COLO829 (cell line): ENCODE measurements at places on chromosomes 12 and 14.
A peak's percentile ranks its signal among the peaks of the same experiment; 100 is the strongest.

- DNase-seq: no peak
Measured at GRCh38 chr12:93149229-93149628, 220.1 kb upstream of the EEA1 start.

GRCh38 chr12:116539905-116540482 is 19.2 kb upstream of the MAP1LC3B2 start:
- DNase-seq: no peak

DNA sequence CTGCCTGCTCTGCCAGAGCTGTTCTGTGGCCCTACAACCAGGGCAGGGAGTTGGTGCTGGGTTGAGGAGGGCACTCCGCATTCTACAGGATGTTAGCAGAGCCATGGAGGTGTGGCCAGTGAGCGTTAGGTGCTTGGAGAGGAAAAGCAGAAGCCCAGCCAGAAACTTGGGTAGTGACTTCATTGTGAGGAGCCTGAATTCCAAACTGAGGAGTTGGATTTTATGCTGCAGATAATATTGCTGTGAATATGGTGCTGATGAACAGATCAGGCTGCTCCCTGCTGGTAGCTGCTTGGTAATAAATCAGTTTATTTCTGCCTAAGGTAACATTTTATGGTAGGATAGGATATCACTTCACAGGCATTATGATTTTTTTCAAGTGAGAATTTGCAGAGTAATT is 7.1 kb upstream of the CCDC175 start:
- no peak for DNase-seq

GRCh38 chr14:104169699-104170479 is 31.5 kb downstream of the KIF26A start:
- DNase-seq: no peak

DNA sequence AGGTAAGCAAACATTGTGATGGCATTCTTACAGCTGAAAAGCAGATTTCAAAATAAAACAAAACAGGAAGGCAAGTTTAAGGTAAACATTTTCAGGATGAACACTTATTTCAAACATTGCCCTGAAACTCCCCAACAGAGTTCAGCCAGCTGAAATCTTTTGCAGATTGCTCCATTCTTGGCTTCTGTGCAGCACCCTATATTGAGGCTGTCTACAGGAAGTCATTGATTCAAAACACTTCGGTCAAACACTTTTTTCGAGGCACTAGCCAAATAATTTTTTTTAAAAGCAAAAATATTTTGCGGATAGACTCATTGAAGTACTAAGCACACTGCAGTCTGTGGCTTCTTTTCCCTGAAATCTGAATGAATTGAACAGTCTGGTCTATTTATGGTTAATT is 318.1 kb upstream of the PDE3A start:
- DNase-seq: no peak

GRCh38 chr12:5430641-5431603 is 986 bp upstream of the NTF3 start:
- DNase-seq: no peak

DNA sequence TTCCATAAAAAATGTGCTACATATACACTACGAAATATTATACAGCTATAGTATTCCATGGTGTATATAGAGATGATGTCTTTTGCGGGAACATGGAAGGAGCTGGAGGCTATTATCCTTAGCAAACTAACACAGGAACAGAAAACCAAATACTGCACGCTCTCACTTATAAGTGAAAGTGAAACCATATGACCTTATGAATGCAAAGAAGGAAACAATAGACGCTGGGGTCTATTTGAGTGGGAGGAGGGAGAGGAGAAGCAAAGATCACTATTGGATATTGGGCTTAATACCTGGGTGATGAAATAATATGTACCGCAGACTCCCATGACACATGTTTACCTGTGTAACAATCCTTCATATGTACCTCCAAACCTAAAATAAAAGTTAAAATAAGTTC is 142.8 kb downstream of the LRFN5 start:
- peak; percentile 11 for DNase-seq

DNA sequence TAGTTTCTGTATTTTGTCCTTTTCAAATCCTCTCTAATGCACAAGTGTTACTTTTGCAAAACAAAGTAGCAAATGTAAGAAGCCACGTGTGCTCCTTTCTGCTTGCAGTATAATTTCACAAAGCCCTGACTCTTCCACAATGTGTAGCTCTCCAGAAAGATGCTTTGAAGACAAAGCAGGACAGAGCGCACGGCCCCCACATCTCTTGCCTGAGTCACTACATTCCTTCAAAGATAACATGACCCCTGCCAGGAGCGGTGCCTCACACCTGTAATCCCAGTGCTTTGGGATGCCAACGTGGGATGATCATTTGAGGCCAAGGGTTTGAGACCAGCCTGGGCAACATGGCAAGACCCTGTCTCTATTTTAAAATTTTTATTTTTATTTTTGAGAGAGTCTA is 40.5 kb downstream of the JAG2 start:
- no peak for DNase-seq

GRCh38 chr14:90573385-90574105 is 176.7 kb downstream of the CALM1 start:
- no peak for DNase-seq

GRCh38 chr12:107732365-107732764 is 28.6 kb downstream of the PRDM4 start:
- DNase-seq: no peak

GRCh38 chr12:95953000-95953399 is 9.9 kb downstream of the AMDHD1 start:
- DNase-seq: no peak

DNA sequence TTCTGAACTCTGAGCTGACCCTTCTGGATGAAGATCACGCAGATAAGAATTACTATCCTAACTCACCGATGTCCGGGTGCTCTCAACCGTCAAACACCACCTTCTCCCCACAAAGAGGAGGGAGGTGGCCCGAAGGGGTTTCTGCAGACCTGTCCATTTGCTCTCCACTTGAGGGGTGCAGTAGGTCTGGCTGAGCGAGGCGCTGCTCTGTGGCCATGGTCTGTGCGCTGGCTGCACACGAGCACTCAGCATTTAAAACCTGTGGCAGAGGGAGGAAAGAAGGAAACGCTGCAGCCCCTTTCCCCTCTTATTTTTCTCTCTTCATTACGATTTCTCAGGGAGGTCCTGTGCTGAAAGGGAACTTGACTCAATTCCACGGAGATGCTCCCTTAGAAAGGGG is 1.5 kb upstream of the HOXC13 start:
- no peak for DNase-seq

DNA sequence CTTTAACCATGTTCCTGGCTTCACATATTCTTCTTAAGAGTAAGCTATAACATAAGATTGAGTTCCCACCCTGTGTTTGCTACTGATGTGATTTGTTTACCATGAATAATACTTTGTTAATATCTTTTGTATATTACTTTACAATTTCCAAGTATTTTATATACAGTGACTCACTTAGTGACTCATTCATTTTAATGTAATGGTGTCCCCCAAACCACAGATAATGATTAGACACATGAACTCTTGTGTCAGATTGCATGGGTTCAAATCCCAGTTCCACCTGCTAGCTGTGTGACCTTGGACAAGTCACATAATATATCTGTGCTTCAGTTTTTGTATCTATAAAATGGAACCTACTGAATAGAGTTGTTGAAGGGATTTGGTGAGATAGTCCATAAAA is 76.1 kb downstream of the MYF5 start:
- DNase-seq: no peak

- peak; percentile 45 for DNase-seq
Measured at GRCh38 chr12:10153271-10154144, 18.4 kb downstream of the OLR1 start.

GRCh38 chr12:58359084-58359483 is 417.7 kb downstream of the ATP23 start:
- no peak for DNase-seq
